ENCODE measurements at places on chromosomes 1 and 21.
A peak's percentile ranks its signal among the peaks of the same experiment; 100 is the strongest.

GRCh38 chr1:233945573-233945972 is 41.1 kb downstream of the SLC35F3 start:
- no peak for DNase-seq

DNA sequence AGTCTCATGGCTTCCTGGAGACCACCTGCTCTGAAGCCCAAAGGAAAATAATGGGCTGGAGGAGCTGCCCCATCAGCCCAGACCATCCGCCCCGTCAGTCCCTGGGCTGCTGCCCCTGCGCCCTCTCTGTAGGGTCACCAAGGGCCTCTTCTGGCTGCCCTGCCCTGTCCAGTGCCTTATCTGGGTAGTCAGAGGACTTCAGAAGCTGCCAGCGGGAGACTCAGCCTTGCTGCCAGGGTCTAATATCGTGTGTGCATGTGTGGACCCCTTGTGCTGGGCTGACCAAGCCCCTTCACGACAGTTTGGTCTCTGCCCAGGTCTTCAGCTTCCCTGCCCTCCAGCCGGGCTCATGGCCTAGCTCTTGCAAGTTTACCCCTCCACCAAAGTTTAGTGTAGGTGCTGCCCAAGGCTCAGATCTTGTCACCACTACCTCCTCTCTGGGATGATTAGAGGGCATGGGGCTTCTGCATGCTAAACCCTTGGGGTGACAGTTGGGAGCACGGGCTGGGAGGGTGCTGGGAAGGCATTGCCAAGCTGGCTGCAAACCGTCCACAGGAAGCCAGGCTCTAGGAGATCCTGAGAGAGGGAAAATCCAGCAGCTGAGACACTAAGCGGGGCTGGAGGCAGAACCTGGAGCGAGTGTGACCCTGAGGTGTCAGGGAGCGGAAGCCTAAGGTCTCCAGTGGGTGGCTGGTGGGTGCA is 20.6 kb downstream of the NENF start:
- DNase-seq = no peak

GRCh38 chr1:84719543-84720217 is 29.4 kb upstream of the SSX2IP start:
- DNase-seq = peak; percentile 92

DNA sequence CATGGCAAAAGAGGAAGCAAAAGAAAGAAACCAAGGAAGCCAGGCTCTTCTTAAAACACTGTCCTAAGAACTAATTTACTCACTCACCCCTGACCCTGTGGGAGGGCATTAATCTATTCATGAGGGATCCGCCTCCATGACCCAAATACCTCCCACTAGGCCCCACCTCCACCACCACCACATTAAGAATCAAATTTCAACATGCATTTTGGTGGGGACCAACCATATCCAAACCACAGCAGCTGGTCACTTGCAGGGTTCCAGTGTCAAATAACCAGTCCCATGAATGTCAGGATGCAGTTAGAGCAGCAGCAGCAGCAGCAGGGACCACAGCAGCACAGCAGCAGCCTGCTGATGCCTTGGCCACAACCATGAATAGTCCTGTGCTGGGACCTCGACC is 83.8 kb downstream of the ZC3H11B start:
- no peak for DNase-seq

- DNase-seq = peak; percentile 77
Measured at GRCh38 chr1:10399444-10399941, 629 bp downstream of the PGD start.

DNA sequence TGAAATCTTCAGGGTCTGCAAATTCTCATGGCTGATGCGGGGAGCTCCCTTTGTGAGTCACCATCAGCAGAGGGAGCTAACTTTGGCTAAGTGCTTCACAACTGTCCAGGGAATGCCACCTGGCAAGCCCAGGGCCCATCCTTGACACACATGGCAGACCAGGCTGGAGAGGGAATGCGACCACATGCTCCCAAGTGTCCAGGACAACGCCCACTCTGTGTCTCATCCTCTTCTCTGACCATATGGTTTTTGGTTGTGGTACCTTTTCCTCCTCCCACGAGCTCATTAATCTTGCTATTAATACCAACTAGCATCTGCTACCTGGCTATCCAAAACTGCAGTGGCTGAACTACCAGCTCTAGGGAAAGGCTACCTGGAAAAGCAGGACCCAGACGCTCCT is 37.1 kb upstream of the CLSTN1 start:
- DNase-seq = no peak

GRCh38 chr1:225808136-225808535 is 1.8 kb upstream of the EPHX1 start:
- DNase-seq = no peak

DNA sequence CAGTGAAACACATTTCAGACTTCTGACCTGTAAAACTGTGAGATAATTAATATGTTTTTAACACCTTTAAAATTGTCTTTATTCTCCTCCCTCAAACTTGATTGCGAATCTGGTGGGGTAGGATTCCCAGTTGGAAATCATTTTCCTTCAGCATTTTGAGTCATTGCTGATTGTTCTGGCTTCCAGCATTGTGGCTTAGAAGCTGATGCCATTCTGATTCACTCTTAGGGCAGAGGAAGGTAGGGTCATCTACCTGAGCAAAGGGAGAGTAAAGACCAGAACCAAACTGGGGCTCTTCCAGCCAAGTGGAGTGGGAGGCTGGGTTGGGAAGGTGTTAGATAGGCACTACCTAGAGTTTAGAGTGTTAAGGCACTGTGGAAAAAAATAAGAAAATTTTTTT is 61.2 kb downstream of the MPZL1 start:
- no peak for DNase-seq
